ENCODE measurements at places on chromosomes 4 and X. TPM values are rescaled to one million over a fixed set of nuclear protein-coding genes. Genes with fewer than 3 reads are reported as not detected.

ENPEP gene
- total RNA-seq: 0.05 TPM

SPANXA1 gene
- total RNA-seq: not detected

JADE1 gene
- 18.3 TPM for total RNA-seq

PFKFB1 gene
- total RNA-seq: not detected

ARX gene
- total RNA-seq: 0.39 TPM

INPP4B gene
- total RNA-seq: 5.6 TPM

KLHL13 gene
- 0.27 TPM for total RNA-seq

BTK gene
- 0.12 TPM for total RNA-seq

FOXP3 gene
- total RNA-seq: not detected

LINC00632 gene
- 1.3 TPM for total RNA-seq

DMP1 gene
- not detected for total RNA-seq

TEX13B gene
- not detected for total RNA-seq

DTHD1 gene
- total RNA-seq: not detected

SPON2 gene
- 0.80 TPM for total RNA-seq

IL13RA1 gene
- 61.3 TPM for total RNA-seq

PCDH7 gene
- 0.11 TPM for total RNA-seq

RPS6KA6 gene
- total RNA-seq: 4.5 TPM

GSTCD gene
- 3.2 TPM for total RNA-seq

PDZD4 gene
- total RNA-seq: 3.4 TPM

RTL5 gene
- 2.1 TPM for total RNA-seq

GUCY1B1 gene
- total RNA-seq: 0.16 TPM

FMR1NB gene
- not detected for total RNA-seq

JCHAIN gene
- total RNA-seq: 0.13 TPM

TRAM1L1 gene
- total RNA-seq: 0.40 TPM

HPGDS gene
- total RNA-seq: not detected

CENPE gene
- 8.7 TPM for total RNA-seq

LRP2BP gene
- total RNA-seq: 0.14 TPM

ARSJ gene
- 7.2 TPM for total RNA-seq

POU4F2 gene
- not detected for total RNA-seq

KIT gene
- total RNA-seq: not detected

PPP4R3C gene
- not detected for total RNA-seq

HERC3 gene
- 7.9 TPM for total RNA-seq

AKAP4 gene
- total RNA-seq: not detected

BANK1 gene
- total RNA-seq: 1.1 TPM

XKRX gene
- 0.66 TPM for total RNA-seq

FRAS1 gene
- total RNA-seq: 1.7 TPM

KCNIP4 gene
- total RNA-seq: not detected

CD99 gene
- 295 TPM for total RNA-seq

GABRE gene
- total RNA-seq: 27.3 TPM

JAKMIP1 gene
- total RNA-seq: not detected

USP26 gene
- not detected for total RNA-seq

GRIA2 gene
- not detected for total RNA-seq

HDAC8 gene
- total RNA-seq: 24.9 TPM

TET2 gene
- total RNA-seq: 2.5 TPM

DGAT2L6 gene
- total RNA-seq: not detected

GASK1B gene
- total RNA-seq: 0.26 TPM

RNF212 gene
- 3.4 TPM for total RNA-seq

TBC1D8B gene
- 1.3 TPM for total RNA-seq

RAP2C gene
- 28.1 TPM for total RNA-seq

GRSF1 gene
- total RNA-seq: 81.3 TPM

CSAG1 gene
- total RNA-seq: 0.25 TPM

SORCS2 gene
- 4.6 TPM for total RNA-seq

TLR8 gene
- total RNA-seq: not detected

ADH1C gene
- total RNA-seq: not detected

UBA6 gene
- 14.9 TPM for total RNA-seq

SAGE1 gene
- total RNA-seq: 0.07 TPM

CPZ gene
- total RNA-seq: not detected

COX7B2 gene
- total RNA-seq: not detected

Measured in A549 treated with GW870086 at 1 μM for 4 hours (cell line).